ENCODE measurements at places on chromosomes 4 and X.

DNA sequence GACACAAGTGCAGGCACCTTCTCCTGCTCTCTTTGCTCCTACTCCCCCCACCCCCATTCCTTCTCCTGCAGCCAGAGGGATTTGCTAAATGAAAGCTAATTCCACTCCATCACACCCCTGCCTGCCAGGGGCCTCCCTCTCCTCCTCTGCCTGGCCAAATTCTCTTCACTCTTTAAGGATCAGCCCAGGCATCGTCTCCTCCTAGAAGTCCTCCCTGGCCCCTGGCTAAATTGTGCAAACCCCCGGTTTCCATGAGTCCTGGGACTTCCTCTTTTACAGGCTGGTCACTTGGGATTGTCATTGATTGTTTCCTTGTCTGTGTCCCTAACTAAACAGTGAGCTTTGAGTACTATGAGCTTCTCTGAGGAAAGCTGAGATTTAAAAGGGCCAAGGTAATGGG lies 8.7 kb upstream of the ABLIM2 start:
- DNase-seq = peak; percentile 14

- no peak for DNase-seq
Observed at GRCh38 chr4:74671080-74671698, 123.1 kb downstream of the BTC start.

GRCh38 chr4:3387943-3388361 lies 53.8 kb upstream of the HGFAC start:
- peak; percentile 81 for DNase-seq

DNA sequence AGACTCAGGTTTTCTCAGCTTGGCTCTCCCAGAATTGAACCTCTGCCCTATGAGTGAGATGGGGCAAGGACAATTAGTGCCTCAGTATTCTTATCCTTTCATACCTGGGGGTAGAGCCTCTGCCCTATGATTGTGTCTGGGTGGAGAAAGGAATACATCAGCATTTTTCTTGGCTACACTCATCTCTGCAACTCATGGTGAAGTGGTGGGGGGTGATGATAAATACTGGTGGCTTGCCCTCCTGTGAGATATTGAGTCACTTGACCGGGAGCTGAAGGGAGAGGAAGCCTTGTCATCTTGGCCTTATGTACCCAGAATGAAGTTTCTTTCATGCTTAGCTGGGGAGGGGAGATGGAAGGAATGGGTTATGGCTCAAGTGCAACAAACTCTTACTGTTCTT lies 71.3 kb upstream of the ENOX2 start:
- no peak for DNase-seq

- DNase-seq = no peak
Observed at GRCh38 chr4:25104591-25104990, 55.7 kb downstream of the SEPSECS start.

DNA sequence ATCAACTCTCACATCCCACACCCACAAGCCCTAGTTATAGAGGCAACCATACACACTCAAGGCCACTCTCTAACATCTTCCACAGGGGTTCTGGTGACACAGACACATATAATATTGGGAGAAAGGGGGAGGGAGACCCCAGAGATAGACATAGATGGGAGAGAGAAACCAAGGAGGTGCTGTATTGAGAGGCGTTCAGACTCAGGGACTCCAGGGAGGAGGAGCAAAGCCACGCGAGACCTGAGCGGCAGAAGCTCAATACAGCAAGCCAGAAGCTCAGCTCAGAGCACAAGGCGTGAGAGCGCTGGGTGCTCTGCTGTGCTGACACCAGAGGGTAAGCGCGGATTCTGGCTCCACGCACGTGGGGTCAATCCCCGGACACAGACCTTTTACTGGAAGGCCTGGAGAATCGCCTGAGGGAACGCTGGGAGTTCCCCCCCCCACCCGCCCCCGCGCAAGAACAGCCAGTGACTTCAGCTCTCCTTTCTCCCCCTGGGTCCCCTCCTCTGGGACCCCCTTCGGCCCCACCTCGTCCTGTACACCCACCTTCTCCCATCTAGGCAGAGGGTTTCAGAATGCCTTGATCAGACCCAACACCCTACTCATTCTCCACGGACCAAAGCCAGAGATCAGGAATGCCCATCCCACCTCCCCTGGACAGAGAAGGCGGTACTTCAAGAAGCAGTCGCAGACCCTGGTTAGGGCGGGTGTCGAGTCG lies 8.7 kb downstream of the MSX1 start:
- DNase-seq = no peak

DNA sequence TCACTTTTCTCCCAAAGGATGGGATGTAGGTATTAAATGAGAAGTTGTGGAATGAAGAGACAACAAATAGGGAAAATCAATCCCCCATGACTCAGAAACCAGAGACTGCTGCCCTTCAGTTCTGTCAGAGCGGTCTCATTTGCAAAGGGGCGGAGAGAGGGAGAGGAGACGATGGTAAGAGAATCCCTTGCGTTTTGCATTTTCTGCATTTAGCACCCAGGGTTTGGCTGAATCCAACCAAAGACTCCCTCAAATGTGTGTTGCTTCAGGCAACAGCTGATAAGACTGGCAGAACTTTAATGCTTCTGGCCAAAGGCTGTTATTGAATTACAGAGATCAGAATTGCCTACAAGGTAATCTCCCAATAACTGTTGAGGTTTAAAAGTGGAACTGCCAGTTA lies 230.2 kb downstream of the EVC2 start:
- no peak for DNase-seq

All from HL-60 (cell line).